ENCODE measurements at places on chromosomes 5 and 9. TPM values are rescaled to one million over a fixed set of nuclear protein-coding genes. Genes with fewer than 3 reads are reported as not detected.

DNA sequence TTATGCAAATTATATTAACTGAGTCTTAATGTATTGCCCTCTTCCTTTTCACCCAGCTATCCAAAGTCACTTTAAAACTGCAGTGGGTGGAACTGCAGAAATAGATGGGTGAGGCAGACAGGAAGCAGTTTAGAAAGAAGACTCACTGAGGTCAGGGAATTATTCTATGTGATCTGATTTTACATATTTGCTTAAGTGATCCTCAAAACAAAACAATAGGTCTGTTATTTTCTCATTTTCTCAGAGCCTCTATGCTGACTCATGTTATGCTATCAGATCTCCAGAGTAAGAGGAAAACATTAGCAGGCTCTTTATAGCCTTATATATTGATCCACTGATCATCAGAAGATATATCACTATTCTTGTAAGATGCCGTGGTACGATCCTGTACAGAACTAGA is 63.5 kb downstream of the MRPS27 start:
- no peak for DNase-seq

DNA sequence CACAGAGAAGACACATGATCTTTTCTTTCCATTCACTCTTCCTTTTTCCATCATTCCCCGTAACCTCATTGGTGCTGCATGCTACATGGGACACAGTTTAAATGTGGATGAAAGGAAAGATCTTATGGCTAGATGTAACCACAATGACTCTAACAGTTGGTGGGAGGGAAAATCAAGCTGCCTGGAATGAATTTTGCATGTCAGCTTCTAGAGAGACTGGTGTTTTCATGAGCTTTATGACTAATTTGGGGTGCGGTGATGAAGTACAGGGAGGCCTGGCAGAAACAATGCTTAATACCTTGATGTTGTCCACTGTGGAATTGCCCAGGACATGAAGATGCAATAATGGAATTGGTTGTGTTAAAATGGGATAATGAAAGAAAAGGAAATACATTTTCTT is 55.9 kb upstream of the MYO10 start:
- peak; percentile 43 for DNase-seq

TAF11L10 gene
- polyA plus RNA-seq: not detected

GRCh38 chr5:110665184-110665726 is 61.2 kb downstream of the TMEM232 start:
- DNase-seq: no peak

DNA sequence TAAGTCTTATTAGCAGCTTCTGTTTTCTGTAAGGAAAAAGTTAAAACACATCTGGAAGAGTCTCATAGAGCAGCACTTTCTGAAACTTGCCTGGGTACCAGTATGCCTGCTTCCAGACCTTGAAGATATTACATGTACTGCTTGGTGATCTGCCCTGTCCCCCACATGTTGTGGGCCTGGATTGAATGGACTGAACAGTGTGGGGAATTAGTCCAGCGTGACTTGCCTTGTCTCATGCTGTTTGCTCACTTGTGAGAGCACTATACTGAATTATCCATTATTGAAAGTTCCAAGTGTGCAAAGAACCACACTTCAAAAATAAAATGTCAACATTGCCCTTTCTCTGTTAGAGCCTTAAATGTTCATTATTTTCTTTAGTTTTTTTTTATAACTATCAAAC is 8.9 kb downstream of the CTNNA1 start:
- DNase-seq: no peak

ORM2 gene
- 0.36 TPM for polyA plus RNA-seq

GARIN3 gene
- polyA plus RNA-seq: not detected

DIRAS2 gene
- polyA plus RNA-seq: 0.98 TPM

MEGF9 gene
- polyA plus RNA-seq: 12.8 TPM

GRCh38 chr5:65796269-65796668 is 74.3 kb downstream of the NLN start:
- DNase-seq: no peak

DNA sequence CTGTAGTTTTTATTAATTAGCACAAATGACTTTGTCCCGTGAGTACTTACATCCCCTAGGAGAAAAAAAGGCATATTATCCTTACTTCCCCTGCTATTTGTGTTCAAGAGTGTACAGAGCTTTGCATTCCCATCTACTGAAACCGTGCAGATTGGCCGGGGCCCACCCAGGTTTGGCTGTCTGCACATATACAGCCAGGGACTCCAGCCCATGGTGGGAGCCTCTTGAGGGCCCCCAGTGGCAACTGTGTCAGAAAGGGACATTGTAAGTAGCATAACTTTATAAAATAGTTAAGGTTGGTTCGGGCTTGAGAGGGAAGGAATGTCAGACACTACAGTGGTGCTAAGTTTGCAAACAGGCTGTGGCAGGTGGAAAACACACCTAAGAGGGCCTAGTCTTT is 24.7 kb downstream of the PHF2 start:
- DNase-seq: no peak

DNA sequence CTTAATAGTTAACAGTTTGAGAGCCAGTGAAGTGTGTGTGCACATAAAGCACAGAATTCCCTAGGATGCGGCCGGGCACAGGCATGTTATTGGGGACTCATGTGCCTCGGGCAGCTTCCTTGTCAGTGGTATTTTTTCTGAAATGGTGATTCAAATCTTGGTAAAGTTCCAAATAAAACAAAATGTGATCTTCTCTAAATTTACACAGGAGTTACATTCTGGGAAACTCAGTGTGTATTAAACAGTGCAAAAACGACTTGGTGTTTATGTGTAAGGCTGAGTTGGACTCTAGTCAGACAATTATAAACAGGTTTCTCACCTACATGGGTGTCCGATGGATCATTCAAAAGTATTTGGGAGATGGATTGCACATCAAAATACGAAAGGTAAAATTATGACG is 48.9 kb downstream of the BOD1 start:
- no peak for DNase-seq

DNA sequence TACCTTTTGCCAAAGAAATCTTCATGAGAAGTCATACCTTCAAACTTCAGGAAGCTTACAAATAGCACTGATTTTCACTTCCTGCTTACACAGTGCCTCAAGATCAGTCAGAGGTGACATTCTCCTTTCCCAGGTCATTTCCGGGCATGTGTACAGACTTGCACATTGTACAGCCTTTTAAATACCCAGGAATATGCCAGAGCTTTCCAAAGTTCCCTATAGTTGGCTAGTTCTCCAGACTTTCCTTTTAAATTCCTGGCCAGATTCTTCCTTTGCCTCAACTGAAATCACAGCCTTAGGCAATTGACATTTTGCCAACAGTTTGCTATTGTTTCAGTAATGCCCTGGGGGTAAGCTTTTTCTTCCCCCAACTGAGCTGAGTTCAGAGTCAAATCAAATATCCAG is 47.2 kb downstream of the RFX3 start:
- DNase-seq: peak; percentile 22

GRCh38 chr5:153974131-153974812 is 64.4 kb downstream of the FAM114A2 start:
- peak; percentile 62 for DNase-seq

DNA sequence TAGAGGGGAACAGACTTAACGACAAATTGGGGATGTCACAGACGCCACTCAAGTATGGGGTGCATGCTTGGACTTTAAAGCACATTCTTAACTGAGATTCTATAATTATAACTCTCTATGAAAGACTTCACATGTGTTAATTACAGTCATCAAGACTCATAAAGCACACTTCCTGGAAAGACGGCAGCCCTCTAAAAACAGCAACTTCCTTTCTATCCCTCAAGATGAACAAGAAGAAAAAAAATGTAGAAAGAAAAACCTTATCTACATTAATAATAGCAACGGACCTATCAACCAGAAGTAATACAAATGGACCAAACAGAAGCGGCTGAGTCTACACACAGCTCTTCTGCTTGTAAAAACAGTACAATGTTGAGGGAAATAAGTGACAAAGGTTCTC is 21.2 kb downstream of the GNAQ start:
- DNase-seq: no peak

GRCh38 chr5:96315431-96315830 is 117.6 kb downstream of the PCSK1 start:
- no peak for DNase-seq

GRCh38 chr5:142970440-142971030 is 200.4 kb downstream of the ARHGAP26 start:
- DNase-seq: no peak

DNA sequence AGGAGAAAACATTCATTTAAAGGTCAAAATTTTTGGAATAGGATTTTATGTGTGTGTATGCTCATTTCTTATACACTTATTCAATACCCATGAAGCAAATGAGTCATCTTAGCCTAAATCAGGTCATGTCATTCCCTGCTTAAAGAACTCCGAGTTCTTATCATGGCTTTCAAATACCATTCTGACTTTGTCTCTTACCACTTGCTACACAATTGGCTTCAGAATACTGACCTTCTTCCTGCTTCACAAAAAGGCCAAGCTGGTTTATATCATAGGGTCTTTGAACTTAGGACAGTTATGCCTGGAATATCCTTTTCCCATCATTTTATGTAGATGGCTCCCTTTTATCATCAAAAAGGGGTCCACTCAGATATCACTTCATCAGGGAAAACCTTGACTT is 652.2 kb upstream of the WWC1 start:
- no peak for DNase-seq

DNA sequence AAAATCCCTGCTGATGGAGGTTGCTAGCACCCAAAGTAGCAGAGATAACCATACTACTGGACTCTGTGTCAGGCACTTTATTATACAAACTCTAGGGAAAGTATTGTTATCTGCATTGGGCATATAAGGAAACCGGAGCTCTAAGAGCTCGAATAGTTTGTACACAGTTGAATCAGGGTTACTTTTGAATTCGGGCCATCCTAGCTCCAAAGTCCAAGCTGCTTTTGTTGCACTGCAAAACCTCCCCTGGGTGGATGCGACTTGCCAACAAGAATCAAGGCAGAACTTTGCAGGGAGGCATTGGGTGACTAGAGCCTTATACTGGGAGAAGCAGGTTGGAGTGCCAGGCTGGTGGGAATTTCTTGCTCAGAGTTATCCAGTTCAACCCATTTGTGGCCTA is 435.1 kb downstream of the SPATA31D1 start:
- no peak for DNase-seq

C9orf50 gene
- 0.22 TPM for polyA plus RNA-seq

DNA sequence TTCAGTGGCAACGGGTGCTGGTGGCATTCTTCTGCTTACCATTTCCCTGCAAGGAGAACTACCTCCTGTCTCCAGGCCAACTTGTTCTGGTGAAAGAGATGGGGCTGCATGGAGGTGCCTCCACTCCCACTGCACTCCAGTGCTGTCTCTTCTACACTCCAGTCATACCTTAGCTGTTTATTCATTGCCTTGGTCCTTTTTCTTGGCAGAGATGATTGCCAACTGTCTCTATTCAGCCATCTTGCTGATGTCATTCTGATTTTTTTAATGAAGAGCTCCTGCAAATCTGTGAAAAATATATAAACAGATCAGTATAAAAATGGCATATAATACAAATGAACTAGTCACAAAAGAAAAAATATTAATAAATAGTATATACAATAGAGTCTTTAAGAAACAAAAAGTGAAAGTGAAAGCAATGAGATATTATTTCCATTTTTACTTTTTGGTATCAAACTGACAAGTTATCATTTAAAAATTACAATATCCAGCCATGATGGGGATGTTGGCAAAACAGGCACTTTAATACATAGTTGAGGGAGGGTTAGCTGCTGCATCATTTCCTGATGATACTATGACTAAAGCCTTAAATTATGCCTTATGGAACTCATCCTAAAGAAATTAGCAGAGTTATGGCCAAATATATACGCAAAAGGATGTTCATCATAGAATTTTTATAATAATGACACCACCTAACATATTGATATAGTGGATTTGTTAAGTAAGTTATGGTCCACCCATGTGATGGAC is 109.4 kb downstream of the CARTPT start:
- DNase-seq: no peak

- no peak for DNase-seq
These were observed 282.9 kb upstream of the EDIL3 start for GRCh38 chr5:84667576-84667975.

GRCh38 chr9:28976250-28976649 is 1403.0 kb upstream of the C9orf72 start:
- DNase-seq: no peak

GRCh38 chr9:136587944-136588662 is 42.3 kb upstream of the NOTCH1 start:
- peak; percentile 80 for DNase-seq

GRCh38 chr5:31757806-31758205 is 118.9 kb downstream of the PDZD2 start:
- DNase-seq: no peak

Measured in muscle of leg (tissue), 16 donors.